ENCODE measurements at places on chromosomes 16 and 17.

- DNase-seq, result no peak
Measured at GRCh38 chr17:36464765-36465088, 21.8 kb upstream of the ZNHIT3 start.

DNA sequence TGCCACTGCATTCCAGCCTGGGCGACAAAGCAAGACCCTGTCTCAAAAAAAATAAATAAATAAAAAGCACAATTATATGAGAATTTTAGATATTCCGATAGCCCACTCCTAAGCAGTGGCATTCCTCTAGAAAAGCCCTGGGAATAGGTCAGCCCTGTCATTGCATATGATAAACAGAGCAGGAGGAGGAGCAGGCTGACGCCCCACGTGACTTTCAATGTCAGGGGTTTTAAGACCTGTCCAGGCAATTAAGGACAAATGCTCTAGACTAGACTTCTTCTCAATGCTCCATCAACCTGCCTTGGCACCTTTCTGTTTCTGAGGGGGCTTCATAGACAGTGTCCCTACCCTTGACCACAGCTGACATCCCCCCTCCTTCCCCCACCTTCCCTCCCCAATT lies 7.5 kb downstream of the TOM1L2 start:
- DNase-seq, result no peak

DNA sequence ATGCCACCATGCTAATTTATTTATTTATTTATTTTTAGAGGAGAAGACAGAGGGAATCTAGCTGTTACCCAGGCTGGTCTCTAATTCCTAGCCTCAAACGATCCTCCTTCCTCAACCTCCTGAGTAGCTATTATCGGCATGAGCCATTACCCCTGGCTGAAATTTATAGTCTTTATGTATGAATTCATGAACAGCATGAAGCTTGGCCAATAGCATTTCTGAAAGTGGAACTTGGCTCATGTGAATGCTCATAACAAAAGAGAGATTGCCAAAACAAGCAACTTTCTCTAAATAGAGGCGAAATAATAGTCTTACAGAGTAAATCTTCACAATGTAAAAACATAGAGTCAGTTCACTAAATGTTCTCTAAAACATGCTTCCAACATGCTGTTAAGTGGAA lies 30.1 kb upstream of the SMURF2 start:
- no peak for DNase-seq

- no peak for DNase-seq
Measured at GRCh38 chr16:85948138-85948509, 49.2 kb downstream of the IRF8 start.

DNA sequence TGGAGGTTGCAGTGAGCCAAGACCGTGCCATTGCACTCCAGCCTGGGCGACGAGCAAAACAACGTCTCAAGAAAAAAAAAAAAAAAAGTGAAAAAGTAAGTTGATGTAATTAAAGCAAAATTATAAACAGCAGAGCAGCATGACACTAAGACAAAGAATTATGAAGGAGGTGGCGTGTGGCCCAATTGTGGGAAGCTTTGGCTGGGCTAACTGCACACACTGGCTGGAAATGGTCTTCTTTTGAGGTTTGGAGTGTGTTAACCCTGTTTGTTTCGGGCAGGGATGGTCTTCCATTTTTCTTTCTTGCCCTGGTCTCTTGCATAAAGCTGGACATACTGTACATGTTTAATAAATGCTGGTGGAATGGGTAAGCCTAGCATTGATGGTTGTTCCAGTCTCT lies 54.8 kb downstream of the RAP1GAP2 start:
- no peak for DNase-seq

- no peak for DNase-seq
Measured at GRCh38 chr16:8859913-8860881, 8.6 kb downstream of the CARHSP1 start.

GRCh38 chr16:10616756-10617640 lies 36.6 kb upstream of the EMP2 start:
- no peak for DNase-seq

DNA sequence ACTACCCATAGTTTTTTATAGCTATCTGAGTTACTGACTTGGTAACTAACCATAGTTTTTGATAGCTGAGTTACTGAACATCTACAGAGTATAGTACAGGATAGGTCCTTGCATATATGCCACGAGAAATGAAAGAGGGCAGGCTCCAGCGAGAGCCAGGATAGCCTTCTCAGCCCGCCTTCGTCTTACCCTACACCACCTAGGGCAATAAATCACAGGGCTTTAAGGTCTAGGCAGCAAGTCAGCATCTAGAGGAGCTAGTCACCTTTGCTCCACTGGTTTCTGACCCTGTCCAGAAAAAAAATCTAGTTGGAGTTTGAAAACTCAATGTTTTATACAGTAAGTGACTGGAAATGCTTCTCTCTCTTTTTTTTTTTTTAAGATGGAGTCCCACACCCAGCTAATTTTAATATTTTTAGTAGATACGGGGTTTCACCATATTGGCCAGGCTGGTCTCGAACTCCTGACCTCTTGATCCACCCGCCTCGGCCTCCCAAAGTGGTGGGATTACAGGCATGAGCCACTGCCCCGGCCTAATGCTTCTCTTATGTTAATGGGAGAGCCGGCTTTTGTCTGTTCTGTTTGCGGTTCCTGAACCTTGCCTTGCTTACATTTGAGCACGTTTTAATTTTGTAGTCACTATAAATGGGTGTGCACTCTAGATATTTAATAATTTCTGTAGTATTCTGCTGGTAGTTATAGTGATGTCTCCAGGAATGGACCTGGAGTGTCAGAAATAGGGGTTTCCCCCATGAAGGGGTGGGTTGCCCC lies 2.8 kb downstream of the BFAR start:
- DNase-seq, result no peak
